ENCODE measurements at places on chromosomes 2 and 18. TPM values are rescaled to one million over a fixed set of nuclear protein-coding genes. Genes with fewer than 3 reads are reported as not detected.

The IDH1 gene
- total RNA-seq: 29.0 TPM

- no peak for DNase-seq
Observed at GRCh38 chr2:211328126-211328525, 771.7 kb downstream of the CPS1 start.

GRCh38 chr2:161113693-161114575 is 46.3 kb upstream of the TANK start:
- DNase-seq: no peak

- DNase-seq: no peak
Observed at GRCh38 chr18:28793901-28794300, 617.0 kb upstream of the CDH2 start.

GRCh38 chr2:165469417-165469816 is at the start of gene CSRNP3:
Gene CSRNP3 (plus strand): TSS chr2:165469698. CDS start chr2:165595066, 125,368 bp downstream.
- no peak for DNase-seq

DNA sequence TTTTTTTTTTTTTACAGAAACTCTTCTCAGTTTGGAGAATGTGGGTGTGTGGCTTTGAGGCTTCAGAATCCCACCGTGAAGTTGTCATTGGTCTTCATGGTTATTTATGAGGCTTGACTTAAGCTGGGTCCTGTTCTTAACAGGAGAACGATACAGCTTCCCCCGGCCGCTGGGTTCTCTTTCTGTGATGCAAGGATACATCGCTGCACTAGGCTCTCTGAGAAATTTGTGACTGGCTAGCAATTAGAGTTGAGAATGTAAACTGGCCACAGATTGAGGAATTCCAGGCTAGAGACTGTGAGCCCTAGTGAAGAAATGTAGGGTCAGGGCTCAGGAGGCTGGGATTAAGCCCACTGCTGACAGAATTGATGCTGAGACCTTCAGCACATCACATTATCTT is 29.8 kb downstream of the MGAT5 start:
- no peak for DNase-seq
